ENCODE measurements at places on chromosomes 6 and 20.

- H3K27me3 ChIP-seq, result no peaks in the 10 kb centered on the region
- H3K36me3 ChIP-seq, result no peaks in the 10 kb centered on the region
- DNase-seq, result no peak
- no peak overlapping the region for H3K4me3 ChIP-seq
- no peak overlapping the region for H3K27ac ChIP-seq
Observed at GRCh38 chr6:54217018-54217417, 91.2 kb upstream of the TINAG start.

- H3K36me3 ChIP-seq, result no peaks in the 10 kb centered on the region
- no peak for DNase-seq
- no peak overlapping the region for H3K4me3 ChIP-seq
Observed at GRCh38 chr20:63081831-63082230, 75.1 kb upstream of the BHLHE23 start.

GRCh38 chr6:163760860-163761259 is 346.3 kb downstream of the QKI start:
- no peaks in the 10 kb centered on the region for H3K27me3 ChIP-seq
- no peaks in the 10 kb centered on the region for H3K36me3 ChIP-seq
- DNase-seq, result no peak
- H3K27ac ChIP-seq, result no peak overlapping the region
- no peak overlapping the region for H3K4me3 ChIP-seq
- no peaks in the 10 kb centered on the region for H3K4me1 ChIP-seq

GRCh38 chr6:139800837-139801236 is 426.4 kb upstream of the CITED2 start:
- no peaks in the 10 kb centered on the region for H3K27me3 ChIP-seq
- no peak overlapping the region for H3K27ac ChIP-seq
- H3K36me3 ChIP-seq, result no peaks in the 10 kb centered on the region
- no peaks in the 10 kb centered on the region for H3K4me1 ChIP-seq

Data from liver (tissue), 10 donors.